KBM-7 (cell line): ENCODE measurements at places on chromosomes 11 and 22.

GRCh38 chr11:122784325-122784955 is 53.9 kb upstream of the CRTAM start:
- no peak for DNase-seq

DNA sequence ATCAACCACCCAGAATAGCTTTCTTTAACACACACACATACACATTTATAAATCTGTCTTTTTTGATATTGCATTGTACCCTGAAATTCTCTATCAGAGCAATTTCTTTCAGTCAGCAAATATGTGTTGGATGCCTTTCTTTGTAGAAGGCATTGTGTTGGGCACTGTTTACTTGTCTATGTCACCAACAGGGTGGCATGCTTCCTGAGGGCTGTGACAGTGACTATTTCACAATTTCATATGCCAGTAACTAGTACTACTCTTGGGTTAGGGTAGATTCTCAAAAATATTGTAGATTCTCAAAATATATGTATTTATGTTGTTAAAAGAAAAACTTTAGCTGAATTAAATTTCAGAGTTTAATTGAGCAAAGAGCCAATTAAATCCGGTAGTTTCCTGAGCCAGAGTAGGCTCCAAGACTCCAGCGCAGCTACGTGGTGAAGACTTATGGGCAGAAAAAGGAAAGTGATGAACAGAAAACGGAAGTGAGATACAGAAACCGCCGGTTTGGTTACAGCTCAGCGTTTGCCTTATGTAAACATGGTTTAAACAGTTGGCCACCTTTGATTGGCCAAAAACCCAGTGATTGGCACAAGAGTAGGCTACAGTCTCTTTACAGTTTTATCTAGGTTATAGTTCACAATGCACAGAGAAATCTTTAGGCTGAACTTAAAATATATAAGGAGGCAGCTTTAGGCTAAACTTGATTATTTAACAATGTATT is 723.3 kb downstream of the NTM start:
- no peak for DNase-seq

DNA sequence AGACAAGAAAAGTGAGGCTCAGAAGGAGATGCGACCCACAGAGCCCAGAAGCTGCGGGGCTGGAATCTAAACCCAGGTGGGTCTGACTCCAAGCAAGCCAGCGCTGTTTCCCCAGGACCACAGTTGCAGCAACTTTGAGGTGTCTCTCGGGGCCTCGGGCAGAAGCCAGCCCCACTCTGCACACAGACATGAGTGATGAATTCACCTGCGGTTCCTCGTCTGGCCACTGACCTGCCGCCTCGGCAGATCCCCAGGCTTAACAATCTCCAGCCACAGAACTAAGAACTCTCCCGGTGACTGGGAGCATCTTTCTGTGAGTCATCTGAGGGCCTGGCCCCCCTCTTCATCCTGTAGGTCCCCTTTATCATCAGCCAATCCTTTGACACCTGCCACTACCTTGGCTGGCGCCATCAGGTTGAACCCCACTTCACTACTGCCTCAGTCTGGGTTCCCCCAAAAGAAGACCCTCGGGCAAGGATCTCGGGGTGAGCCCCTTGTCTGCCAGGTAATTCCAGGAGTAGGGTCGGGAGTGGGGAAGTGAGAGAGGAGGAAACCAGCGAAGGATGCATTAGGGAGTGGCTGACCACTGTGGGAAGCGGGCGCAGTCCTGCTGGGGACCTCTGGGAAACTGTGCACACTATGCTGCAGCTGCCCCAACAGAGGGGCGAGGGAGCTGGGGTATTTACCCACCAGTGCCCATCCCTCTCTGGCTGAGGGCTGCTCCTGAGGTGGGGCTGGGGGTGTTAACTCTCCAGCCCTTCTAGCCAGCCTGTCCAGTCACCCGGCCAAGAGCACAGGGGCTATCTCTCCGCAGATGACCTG is 33.0 kb upstream of the MN1 start:
- no peak for DNase-seq

- DNase-seq, result no peak
These were observed 363.4 kb upstream of the NARS2 start for GRCh38 chr11:78938036-78938435.

DNA sequence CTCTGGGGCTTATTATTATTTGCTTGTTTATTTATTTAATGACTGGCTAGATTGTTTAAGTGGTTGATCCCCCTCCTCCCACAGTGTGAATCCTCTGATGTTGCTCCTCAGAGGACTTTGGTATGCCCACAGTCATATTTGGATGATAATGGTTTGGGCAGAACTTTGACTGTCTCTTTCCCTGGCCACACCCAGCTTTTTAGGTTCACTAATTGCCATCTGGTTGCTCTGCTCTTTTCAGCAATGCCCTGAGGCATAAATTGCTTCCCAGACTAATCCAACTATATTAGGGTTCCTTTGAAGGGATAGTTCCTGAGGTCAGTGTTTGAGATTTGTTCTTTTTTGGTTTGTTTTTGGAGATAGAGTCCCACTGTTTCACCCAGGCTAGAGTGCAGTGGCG is 99.3 kb upstream of the RRM1 start:
- no peak for DNase-seq

DNA sequence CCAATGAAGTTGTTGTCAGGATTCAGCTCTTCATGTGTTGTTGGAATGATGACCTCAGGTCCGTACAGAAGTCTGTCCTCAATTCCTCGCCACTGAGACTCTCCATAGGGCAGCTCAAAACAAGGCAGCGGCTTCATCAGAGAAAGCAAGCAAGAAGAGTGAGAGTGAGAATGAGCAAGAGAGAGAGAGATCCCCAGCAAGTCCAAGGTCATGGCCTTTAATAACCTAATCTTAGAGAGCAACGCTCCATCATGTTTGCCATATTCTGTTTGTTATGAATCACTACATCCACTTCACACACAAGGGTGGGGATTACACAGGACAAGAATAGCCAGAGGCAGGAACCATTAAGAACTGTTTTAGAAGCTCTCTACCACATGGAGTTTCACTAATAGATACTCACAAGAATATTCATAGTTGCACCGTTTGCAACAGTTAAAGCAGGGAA is 23.3 kb upstream of the MMP7 start:
- no peak for DNase-seq

- no peak for DNase-seq
These were observed 8.4 kb downstream of the KCTD17 start for GRCh38 chr22:37059876-37060449.

- DNase-seq, result no peak
These were observed 29.3 kb downstream of the NAT10 start for GRCh38 chr11:34134765-34135164.

DNA sequence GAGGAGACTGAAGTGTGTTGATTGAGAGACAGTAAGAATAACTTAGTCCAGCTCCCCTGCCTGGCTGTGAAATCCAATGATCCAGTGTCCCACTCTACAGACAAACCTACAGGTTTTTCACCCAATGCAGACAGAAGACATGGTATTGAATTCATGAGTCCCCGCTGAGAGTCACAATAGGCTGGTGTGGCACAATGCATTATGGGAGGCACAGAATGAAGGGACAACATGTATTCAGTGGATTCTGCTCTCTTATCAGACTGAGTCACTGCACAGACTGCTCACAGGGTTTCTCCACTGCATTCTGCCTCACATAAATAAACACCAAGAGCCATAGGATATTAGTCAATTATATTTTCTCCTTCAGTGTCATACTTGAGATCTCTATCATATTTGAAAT is 55.2 kb upstream of the TOP3B start:
- no peak for DNase-seq
